ENCODE measurements at places on chromosomes 5 and 9.

DNA sequence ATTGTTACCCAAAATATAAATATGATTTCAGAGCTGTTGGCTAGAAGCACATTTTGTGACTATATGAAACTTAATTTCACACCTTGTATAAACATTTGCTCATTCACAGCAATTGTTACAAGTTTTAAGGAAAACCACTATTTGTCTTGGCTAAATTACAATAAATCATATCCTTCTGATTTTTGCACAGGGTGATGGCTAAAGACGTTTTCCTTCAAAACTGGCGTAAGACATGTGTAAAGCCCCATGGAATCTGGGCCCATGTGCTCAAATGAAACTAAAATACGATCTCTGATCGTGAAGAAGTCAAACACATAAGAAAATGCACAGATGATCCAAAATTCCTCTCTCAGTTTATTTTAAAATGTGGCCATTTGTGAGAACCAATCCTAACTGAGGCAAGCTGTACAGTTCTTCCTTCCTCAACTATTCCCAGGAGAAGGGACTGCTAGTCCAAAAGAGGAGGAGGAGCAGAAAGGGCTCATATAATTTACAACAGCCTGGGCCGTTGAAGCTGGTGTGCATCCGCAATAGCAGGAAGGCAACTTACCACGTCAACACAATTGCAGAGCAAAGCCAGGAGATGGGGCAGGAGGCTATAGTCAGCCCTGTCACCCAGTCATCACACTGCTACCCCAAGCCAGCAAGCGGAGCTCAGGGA is 98.4 kb downstream of the MED27 start:
- DNase-seq = no peak

DNA sequence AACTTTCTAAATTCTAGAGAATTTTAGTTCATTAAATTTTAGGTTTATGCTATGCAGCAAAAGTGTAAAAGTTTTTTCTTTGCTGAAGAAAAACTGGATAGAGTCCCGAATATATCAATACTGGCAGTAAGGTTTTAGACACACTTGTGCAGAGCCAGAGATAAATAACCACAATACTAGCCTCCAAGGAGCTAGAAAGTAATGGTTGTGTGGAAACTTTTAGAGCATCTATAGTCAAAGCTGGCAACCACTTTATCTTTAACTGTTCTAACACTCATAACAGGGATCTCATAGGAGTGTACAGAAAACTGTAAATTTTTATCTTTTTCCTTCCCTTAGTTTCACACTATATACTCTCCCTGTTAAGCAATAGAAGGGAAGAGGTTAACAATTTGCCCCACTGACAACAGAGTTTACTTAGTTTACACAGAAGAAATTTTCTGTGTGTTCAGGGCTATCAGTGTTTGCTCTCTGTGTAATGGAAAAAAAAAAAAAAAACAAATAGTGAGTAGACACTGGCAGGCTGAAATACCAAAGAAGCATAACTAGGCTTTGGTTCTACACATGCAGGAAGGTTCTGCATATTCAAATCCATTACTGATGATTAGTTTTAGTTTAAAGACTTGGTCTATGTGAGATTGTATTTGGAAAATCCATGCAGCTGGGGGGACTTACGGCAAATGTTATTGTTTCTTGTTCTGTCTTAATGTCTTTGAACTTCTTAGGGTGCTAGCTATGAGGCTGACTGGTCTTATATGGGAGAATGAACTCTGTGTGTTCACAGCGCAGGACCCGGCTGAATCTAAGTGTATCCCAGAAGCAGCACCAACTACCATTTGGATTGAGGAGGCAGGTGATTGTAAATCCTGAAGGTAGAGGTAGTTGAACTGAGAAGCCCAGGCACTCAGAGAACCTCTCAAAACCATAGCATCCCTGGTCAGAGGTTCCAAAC is 187.6 kb downstream of the PCSK1 start:
- no peak for DNase-seq

GRCh38 chr5:126814721-126815404 is 37.9 kb downstream of the LMNB1 start:
- DNase-seq = no peak

- DNase-seq = peak; percentile 40
Observed at GRCh38 chr5:443239-444151, 519 bp downstream of the EXOC3 start.

GRCh38 chr5:1241509-1242080 is 16.4 kb downstream of the SLC6A18 start:
- DNase-seq = no peak

GRCh38 chr9:93052791-93053540 is 5.5 kb upstream of the SUSD3 start:
- DNase-seq = no peak

- DNase-seq = no peak
Observed at GRCh38 chr9:13787234-13787833, 507.8 kb upstream of the MPDZ start.

- DNase-seq = no peak
Observed at GRCh38 chr9:87148331-87149104, 201.2 kb upstream of the GAS1 start.

- no peak for DNase-seq
Observed at GRCh38 chr9:104339692-104340091, 164.4 kb upstream of the OR13F1 start.

GRCh38 chr9:29793970-29794369 is 2220.7 kb upstream of the C9orf72 start:
- no peak for DNase-seq

DNA sequence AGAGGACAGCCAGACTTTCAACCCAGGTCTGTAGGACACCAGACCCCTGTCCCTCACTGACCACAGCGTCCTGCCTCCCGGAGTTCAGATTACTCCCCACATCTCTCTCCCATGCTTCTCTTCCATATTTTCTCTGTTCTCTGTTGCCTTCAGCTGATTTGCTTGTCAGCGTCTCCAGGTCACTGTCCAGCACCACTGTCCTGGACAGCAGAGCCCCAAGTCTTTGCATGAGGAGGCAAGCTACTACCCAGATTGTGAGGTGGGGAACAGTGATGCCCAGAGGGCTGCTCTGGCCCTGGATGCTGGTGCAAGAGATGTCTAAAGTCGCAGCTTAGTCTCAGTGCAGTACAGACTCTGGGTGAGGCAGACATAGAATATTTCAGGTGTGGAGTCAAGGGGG is 48.0 kb upstream of the C5orf58 start:
- DNase-seq = no peak

- no peak for DNase-seq
Observed at GRCh38 chr9:28471261-28471660, 898.0 kb upstream of the C9orf72 start.

DNA sequence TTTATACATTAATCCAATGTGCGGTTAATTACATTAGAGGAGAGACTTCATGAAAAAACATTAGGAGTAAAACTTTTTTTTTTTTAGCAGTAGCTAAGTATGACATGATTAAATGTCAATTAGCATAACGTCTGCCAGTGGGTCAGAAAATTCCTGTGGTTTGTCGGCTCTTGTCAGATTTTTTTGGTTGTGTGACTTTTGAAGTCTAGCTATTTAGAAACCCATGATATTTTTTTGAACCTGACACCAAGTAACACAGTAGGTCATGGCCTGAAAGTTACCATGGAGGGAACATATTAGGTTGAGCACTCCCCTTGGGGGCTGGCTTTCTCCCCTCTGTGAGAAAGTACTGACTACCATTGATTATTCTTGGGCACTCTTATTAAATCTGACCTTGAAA is 84.8 kb upstream of the ALDH1A1 start:
- DNase-seq = no peak

DNA sequence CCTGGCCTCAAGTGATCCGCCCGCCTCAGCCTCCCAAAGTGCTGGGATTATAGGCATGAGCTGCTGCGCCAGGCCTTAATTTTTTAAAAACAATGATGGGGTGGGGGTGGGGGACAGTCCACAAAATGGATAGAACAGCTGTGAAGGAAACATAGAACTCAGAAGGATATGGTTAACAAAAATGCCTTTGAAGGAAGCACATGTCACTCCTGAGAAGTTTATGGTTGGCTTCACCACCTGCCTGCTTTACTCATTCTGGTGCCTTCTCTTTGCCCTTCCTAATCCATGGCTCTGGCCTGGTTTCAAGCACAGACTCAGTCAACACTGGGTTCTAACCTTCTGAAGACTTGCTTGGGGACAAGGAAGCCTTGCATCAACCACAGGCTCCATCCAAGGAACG is 10.3 kb downstream of the BAG1 start:
- no peak for DNase-seq

DNA sequence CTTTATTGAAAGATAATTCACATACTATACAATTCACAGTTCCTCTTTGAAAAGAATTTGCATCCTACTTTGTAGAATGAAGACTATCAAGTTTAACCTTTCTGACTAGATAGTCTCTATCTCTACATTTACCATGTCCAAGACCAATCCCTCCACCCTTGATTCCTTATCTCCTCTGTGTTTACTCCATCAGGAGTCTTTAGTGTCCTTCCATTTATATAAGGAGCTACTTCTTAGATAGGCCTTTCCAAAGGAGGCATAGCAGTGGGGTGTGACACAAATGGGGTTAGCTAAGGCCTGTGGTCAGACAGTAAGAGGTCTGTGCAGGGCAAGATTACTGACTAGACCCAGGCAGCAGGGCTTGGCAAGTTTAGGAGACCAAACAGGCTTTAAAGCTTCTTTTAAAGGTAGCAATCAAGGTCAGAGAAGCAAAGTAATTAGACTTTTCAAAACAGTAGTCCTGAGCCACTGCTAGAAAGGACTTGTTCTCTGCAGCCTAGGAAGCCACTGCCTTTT is 11.1 kb upstream of the DMXL1 start:
- DNase-seq = no peak

GRCh38 chr9:37382161-37382981 is 40.1 kb upstream of the GRHPR start:
- DNase-seq = no peak

DNA sequence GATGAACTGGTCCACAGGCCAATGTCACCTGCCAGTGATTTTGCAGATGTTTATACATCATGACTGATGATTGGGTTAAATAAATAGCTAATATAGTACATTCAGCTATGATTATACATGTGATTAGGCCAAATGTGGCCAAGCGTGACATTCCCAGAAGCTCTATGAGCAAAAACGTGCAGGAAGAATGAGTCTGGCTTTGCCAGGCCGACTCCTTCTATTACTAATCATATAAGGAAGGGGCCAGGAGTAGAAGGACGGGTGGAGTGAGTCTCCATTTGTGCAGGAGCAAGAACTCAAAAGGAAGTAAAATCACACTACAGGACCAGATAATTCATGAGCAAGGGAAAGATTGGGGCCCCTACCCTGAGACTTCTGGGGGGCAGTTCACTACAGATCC is 178.2 kb downstream of the ROR2 start:
- no peak for DNase-seq

DNA sequence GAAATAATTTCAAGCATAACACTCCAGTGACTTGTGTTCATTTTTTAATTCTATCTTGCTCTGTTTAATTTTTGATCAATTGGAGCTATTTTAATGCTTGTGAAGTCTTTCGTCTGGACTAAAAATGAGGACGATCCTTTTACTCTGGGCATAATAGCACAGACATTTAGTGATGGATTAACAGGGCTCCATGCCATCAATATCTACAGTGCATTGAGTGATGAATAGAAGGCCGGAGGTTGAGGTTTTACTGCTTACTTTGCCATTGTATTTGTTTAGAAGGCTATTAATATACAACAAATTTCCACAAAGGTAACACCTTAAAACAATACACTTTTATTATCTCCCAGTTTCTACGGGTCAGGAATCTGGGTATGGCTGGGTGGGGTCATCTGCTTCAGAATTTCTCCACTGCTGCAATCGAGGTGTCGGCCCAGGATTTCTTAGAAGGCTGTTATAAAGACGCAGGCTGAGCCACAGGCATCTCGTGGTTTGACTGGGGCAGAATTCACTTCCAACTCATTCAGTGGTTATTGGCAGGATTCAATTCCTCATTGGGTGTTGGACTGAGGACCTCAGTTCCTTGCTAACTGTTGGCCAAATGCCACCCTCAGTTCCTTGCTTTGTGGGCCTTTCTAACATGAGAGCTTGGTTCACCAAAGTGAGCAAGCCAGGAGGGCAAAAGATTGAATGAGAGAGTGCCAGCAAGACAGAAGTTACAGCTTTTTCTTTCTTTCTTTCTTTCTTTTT is 265.4 kb upstream of the VLDLR start:
- DNase-seq = no peak

- no peak for DNase-seq
Observed at GRCh38 chr5:36944607-36945225, 68.1 kb downstream of the NIPBL start.

GRCh38 chr5:55575815-55576583 is 41.2 kb upstream of the PLPP1 start:
- no peak for DNase-seq

DNA sequence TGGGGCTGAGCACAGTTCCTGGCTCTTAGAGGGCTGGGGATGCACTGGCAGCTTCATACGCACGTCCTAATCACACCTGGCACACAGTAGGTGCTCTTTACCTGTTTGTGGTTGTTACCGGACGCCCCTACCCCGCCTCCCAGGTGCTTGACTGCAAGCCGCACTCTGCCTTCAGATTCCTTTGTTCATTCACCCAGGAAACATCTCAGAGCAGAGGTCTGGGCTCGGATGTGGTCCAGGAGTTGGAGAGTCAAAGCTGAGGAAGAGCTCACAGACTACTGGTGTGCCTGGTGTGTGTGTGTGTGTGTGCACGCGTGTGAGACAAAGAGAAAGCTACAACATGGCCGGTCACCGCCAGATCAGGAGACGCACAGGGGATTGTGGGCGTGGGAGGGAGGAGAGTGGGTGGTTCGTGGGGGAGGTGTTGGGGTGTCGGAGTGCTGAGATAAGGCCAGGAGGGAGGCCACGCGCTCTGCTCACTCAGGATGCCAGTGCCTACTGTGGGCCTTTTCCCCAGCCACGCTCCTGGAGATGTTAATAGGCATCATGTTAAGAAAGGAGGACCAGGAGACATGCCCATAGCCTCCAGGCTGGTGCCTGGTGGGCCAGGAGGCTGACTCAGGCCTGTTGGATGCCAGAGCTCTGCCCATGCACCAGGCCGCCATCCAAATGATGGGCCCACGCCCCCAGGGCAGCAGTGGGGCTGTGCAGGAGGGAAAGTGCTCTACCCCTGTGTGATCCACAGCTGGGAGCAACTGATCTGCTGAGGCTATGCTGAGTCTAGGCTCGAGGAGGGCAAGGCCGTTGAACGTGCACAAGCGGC is 39.9 kb downstream of the CRB2 start:
- no peak for DNase-seq

DNA sequence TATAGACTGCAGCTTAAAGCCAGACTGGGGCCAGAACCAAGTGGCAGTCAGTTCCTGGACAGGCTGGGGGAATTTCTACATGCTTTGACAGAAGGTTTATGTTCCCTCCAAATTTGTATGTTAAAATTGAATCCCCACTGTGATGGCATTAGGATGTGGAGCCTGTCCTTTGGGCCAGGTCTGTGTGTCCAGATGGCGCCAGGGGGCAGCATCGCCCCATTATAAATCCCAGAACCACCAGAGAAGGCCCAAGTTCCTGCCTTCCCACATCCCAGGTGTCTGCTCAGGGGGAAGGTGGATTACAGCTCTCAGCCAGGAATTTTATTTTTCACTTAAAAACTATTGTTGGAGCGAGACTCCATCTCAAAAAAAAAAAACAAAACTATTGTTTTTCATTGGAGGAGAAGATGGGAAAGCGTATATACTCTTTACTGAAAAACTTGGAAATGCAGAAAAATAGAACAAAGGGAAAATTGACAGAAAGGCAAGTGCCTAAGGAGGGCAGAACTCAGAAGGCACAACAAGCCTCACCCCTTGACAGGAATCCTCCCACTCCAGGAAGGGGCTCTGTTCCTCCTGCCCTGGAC is 5.0 kb downstream of the IL3 start:
- DNase-seq = no peak

- no peak for DNase-seq
Observed at GRCh38 chr9:98255061-98255577, 330 bp downstream of the TBC1D2 start.

Data from naive thymus-derived CD8-positive, alpha-beta T cell (primary cell).